ENCODE measurements at places on chromosomes 3 and 15. TPM values are rescaled to one million over a fixed set of nuclear protein-coding genes. Genes with fewer than 3 reads are reported as not detected.

The ILDR1 gene
- total RNA-seq: not detected

The TWF2 gene
- 140 TPM for total RNA-seq

The TICRR gene
- total RNA-seq: 0.04 TPM

The HIGD2B gene
- not detected for total RNA-seq

DNA sequence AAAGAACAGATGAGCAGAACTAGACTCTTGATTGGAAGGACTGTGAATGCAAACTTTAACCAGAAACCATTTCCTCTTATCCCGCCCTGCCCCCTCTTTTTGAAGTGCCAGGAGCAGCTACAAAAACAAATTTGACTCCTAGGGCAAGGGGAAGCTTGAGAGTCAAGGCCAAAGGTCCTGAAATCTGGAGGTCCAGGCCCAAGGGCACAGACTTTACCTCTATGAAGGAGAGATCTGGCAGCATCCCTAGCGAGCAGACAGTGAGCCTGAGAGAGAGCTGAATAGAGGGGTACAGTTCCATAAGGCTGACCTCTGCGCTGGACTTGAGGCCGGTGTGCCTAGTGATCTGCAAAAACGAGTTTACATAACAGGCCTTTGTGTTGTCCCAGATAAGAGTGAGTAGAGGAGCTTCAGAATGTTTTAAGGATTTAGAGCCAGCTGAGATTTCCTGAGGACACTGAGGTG lies 5.1 kb downstream of the RAB43 start:
- H3K4me3 ChIP-seq: no peak overlapping the region
- no peaks in the 10 kb centered on the region for H3K36me3 ChIP-seq
- H3K4me1 ChIP-seq: peaks cover 10% of the 10 kb centered on the region
- H3K27me3 ChIP-seq: no peaks in the 10 kb centered on the region

DNA sequence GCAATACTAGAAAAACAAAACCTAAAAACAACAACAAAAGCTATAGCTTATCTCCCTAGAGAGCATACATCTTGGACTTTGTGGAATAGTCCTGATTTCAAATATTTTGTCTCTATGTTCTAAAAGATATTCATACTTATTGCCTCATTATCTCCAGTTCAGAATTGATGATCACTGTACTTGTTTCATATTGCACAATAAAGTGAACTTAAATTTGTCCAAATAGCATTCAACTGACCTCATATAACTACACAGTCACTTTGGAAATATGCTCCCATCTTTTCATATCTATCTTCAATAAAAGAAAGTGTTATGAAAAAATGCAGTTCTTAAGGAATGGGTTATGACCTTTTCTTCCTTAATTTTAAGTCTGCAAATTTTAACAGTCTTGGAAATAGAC lies 228.6 kb upstream of the CMC1 start:
- DNase-seq: no peak
- H3K36me3 ChIP-seq: no peaks in the 10 kb centered on the region
- H3K4me1 ChIP-seq: no peaks in the 10 kb centered on the region
- H3K4me3 ChIP-seq: no peak overlapping the region
- H3K27ac ChIP-seq: no peak overlapping the region
- no peaks in the 10 kb centered on the region for H3K27me3 ChIP-seq

GRCh38 chr3:193040836-193041672 lies 123.4 kb upstream of the MB21D2 start:
- H3K4me1 ChIP-seq: no peaks in the 10 kb centered on the region
- no peak overlapping the region for H3K4me3 ChIP-seq
- no peak overlapping the region for H3K27ac ChIP-seq
- H3K36me3 ChIP-seq: no peaks in the 10 kb centered on the region

DNA sequence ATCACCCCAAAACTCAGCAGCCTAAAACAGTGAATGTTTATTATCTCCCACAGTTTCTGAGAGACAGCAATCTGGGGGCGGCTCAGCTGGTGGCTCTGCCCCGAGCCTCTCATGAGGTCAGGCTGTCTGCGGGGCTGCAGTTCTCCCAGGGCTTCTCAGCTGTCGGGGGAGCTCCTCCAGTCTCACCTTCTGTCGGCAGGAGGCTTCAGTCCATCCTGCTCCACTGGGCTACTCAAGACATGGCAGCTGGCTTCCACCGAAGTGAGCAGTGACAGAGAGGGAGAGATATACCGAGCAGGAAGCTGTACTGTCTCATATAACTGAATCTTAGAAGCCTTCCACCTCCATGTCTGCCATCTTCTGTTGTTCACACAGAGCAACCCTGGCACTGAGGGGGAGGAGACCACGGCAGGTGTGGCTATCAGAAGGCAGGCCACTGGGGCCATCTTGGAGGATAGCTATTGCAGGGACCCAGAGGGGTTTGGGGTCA lies 72.8 kb upstream of the ITGA11 start:
- no peaks in the 10 kb centered on the region for H3K36me3 ChIP-seq
- DNase-seq: no peak
- H3K4me1 ChIP-seq: no peaks in the 10 kb centered on the region
- no peak overlapping the region for H3K27ac ChIP-seq
- peaks cover 12% of the 10 kb centered on the region for H3K27me3 ChIP-seq
- H3K4me3 ChIP-seq: no peak overlapping the region

- no peaks in the 10 kb centered on the region for H3K27me3 ChIP-seq
- no peak overlapping the region for H3K27ac ChIP-seq
- H3K36me3 ChIP-seq: no peaks in the 10 kb centered on the region
- no peak for DNase-seq
- no peak overlapping the region for H3K4me3 ChIP-seq
- no peaks in the 10 kb centered on the region for H3K4me1 ChIP-seq
Measured at GRCh38 chr15:48924528-48925393, 39.0 kb downstream of the SHC4 start.

DNA sequence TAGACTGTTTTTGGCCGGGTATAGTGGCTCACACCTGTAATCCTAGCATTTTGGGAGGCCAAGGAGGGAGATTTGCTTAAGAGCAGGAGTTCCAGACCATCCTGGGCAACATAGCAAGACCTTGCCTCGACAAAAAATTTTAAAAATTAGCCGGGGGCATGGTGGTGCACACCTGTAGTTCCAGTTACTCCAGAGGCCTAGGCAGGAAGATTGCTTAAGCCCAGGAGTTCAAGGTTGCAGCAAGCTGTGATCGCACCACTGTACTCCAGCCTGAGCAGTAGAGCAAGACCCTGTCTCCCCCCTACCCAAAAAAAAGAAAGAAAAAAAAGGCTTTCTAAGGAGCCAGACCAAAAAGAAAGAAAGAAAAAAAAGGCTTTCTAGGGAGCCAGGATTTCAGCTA lies 36.7 kb downstream of the TMOD3 start:
- no peaks in the 10 kb centered on the region for H3K27me3 ChIP-seq
- DNase-seq: no peak
- no peak overlapping the region for H3K4me3 ChIP-seq
- H3K4me1 ChIP-seq: no peaks in the 10 kb centered on the region

- H3K27ac ChIP-seq: no peak overlapping the region
- no peak overlapping the region for H3K4me3 ChIP-seq
- no peaks in the 10 kb centered on the region for H3K27me3 ChIP-seq
- no peak for DNase-seq
- no peaks in the 10 kb centered on the region for H3K4me1 ChIP-seq
Measured at GRCh38 chr3:144010371-144010770, 38.7 kb downstream of the DIPK2A start.

DNA sequence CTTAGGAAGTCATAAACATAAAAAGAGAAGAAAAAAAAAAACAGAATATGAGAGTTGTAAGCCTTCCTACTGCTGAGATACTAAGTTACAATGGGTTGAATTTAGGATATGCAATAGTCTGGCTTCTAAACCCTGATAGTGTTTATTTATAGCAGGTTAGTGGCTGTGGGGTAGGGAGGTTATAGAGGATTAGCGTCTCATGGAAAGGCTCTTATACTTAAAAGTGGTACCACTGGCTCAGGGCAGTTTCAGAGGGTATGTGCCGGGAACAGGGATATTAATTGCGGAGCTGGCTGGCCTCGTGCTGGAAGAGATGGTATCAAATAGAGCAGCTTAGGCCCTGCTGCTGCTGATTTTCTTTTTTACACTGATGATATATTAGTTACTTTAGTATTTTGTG lies 60.8 kb downstream of the PFN2 start:
- peak overlapping the region; percentile 17 for H3K4me3 ChIP-seq
- H3K27ac ChIP-seq: peak overlapping the region; percentile 56
- no peaks in the 10 kb centered on the region for H3K27me3 ChIP-seq
- peaks cover 25% of the 10 kb centered on the region for H3K36me3 ChIP-seq
- DNase-seq: no peak
- peaks cover 13% of the 10 kb centered on the region for H3K4me1 ChIP-seq

- H3K4me3 ChIP-seq: no peak overlapping the region
- H3K27me3 ChIP-seq: no peaks in the 10 kb centered on the region
- no peaks in the 10 kb centered on the region for H3K4me1 ChIP-seq
- DNase-seq: no peak
- no peak overlapping the region for H3K27ac ChIP-seq
- H3K36me3 ChIP-seq: no peaks in the 10 kb centered on the region
Measured at GRCh38 chr3:157794771-157795170, 291.6 kb upstream of the VEPH1 start.

DNA sequence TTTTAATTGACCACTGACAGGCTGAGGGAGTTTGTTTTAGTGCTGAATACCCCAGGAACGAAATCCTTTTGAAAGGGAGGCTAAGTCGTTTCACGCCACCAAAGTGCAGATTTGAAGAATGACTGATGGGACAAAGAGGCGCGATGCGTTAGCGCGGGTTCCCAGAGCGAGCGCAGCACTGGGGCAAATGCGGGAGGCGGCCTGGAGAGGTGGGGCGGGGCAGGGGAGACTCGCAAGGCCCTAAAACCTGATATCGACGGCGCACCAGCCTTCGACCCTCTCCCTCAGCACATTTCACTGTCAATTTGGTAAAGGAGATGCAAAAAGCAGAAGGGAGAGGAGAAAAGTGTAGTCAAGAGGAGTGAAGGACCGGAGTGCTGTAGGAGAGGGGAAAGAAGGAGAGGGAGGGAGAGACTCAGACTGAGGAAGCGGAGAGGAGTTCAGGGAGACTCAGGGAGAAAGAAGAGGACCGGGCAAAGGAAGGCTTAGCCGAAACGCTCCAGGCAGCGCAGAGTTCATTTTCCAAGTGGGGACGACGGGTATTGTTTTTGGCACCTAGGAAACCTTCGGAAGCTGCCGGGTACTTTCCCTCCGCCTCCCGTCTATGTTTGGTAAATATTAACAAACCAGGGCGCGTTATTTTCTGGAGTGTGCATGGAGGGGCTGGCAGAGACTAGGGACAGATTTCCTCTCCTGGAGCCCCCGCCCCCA lies 3.8 kb upstream of the FOXB1 start:
- no peak overlapping the region for H3K27ac ChIP-seq
- DNase-seq: no peak
- H3K27me3 ChIP-seq: peaks cover 99% of the 10 kb centered on the region
- no peak overlapping the region for H3K4me3 ChIP-seq
- peaks cover 20% of the 10 kb centered on the region for H3K4me1 ChIP-seq

GRCh38 chr3:44842376-44842775 lies 19.3 kb upstream of the TMEM42 start:
- DNase-seq: no peak
- H3K36me3 ChIP-seq: no peaks in the 10 kb centered on the region
- H3K27me3 ChIP-seq: no peaks in the 10 kb centered on the region
- no peaks in the 10 kb centered on the region for H3K4me1 ChIP-seq

Data from psoas muscle (tissue), 8 donors.